CD14-positive monocyte (primary cell): ENCODE measurements at places on chromosomes 4 and X. TPM values are rescaled to one million over a fixed set of nuclear protein-coding genes. Genes with fewer than 3 reads are reported as not detected.

LRRC66 gene
- polyA plus RNA-seq, result 0.03 TPM in 1 of 2 replicates, not detected in the other

MAMLD1 gene
- polyA plus RNA-seq, result not detected

DNA sequence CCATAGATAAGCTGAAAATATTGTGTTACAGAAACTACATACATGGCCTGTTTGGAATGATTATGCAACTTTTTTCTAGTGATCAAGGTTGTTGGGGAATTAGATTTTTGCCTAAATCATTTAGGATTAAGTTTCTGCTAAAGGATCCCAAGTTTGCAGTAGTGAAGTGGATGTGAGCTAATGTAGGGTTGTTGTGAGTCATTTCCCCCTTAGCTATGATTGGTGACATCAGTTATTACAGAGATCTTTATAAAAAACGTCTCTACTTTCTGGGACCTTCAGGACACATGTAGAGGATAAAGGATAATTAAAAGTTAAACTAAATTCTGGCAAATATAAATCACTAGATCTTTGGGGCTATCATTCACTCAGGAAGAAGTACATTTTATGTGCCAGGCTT, 133.3 kb downstream of the GATB start:
- no peak for DNase-seq
- H3K4me1 ChIP-seq, result no peaks in the 10 kb centered on the region
- peaks cover 2% of the 10 kb centered on the region for H3K27me3 ChIP-seq
- H3K36me3 ChIP-seq, result no peaks in the 10 kb centered on the region
- H3K4me3 ChIP-seq, result no peak overlapping the region

- no peaks in the 10 kb centered on the region for H3K36me3 ChIP-seq
- no peaks in the 10 kb centered on the region for H3K4me1 ChIP-seq
- no peak for DNase-seq
These were observed 170.1 kb downstream of the SHROOM3 start for GRCh38 chr4:76605099-76605563.

- H3K27me3 ChIP-seq, result peaks cover 58% of the 10 kb centered on the region
- H3K36me3 ChIP-seq, result no peaks in the 10 kb centered on the region
- H3K4me3 ChIP-seq, result no peak overlapping the region
- H3K27ac ChIP-seq, result no peak overlapping the region
- H3K4me1 ChIP-seq, result peaks cover 21% of the 10 kb centered on the region
- DNase-seq, result no peak
These were observed 1.6 kb upstream of the LRAT start for GRCh38 chr4:154741922-154742850.
